Nephron progenitor cell (in vitro differentiated cells): ENCODE measurements at places on chromosomes 7 and 10.

DNA sequence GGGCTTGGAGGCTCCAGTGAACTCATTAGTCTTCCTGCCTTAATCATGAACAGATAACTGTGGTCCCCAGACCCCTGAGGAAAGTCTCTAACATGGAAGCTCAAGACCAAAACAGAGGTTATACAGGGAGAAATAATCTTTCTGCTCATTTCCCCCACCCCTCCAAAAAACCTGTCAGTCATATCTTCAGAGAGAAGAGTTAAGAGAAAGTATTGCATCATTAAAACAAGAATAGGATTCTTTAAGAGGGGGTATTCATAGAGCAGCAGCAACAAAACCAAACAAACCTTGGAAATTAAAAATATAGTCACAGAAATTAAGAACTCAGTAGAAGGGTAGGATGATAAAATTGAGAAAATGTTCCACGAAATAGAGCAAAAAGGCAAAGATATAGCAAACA, 7.6 kb downstream of the CLEC2L start:
- DNase-seq: no peak

DNA sequence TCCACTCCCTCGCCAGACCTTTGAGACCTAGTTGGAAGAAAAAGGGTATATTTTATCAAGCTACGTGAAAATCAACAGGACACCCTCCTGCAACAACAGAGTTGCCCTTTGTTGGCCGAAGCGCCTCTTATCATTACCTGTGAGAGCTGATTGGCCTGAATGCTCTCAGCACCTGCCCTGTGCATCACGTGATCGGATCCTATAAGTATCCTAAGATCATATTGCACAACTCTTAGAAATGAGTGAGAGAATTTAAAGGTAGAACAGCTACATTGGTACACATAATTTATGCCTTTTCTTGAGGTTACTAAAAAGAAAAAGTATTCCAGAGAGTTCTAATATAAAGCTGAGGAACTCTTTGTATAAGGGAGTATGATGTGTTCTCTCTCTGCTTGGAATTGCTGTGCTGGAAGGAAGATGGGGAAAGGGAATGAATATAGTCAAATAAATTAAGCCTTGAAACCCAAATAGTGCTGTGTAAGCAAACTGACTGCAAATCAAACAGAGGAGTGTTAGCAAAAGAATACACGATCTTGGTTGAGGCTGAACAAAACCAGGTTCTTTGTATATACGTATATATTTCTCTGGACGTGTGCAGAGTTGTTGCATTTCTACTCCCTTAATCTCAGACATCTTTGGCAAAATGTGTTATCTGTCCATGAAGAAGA, 69.3 kb downstream of the LRRC4 start:
- no peak for DNase-seq

DNA sequence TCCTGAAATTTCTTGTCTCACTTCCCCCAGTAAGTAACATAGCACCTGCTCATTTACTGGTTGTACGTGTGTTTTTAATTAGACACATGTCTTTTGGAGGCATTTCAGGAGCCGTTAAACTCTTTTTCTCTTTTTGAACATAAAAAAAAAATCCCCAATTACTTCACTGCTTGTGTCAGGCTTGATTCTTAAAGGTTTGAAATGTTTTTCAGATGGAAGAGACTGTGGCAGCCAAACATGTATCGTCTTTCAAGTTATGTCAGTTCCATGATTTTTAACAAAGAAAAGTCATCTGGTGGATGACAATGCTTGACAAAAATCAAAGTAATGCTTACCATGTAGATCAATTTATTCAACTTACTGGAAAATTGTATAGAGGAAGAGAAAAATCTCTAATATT, 585.8 kb downstream of the GATA3 start:
- no peak for DNase-seq

DNA sequence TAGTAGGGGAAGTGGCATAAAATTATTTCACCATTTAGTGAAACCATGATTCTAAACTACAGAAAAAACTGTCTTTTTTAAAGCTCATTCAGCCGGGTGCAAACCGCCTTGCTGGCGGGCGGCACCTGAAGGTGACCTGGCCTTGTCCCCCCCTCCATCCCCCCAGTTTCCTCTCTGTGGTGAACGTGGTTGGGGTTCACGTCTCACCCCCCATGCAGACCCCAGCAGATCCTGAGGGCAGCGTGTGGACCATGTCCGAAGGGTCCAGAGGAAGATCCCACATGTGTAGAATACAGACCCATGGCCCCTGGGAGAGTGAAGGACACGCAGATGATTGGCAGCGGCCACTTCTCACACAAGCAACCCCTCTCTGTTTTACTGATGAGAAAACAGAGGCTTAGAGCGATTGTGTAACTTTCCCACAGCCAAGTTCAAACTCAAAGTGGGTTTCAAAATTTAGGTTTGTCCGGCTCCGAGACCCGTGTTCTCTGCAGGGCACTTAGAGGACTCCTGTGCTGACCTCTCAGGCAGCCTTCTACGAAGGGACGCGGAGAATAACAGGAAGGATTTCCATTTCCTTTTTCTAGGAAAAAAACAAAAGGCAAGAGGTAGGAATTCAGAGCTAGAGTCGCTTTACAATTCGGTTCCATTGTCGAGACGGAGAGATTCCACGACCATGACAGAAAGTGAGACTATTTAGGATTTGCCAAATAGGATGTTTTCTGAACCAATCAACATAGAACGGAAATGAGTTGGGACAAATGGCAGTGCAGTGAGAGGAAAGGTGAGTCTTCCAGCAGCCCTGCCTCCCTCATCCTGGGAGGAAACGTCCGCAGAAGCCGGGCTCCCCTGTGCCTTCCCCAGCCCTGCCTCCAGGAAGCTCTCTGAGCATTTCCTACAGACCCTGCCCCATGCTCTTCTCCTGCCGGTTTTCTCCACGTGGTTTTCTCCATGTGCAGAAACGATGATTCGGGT, 67.6 kb upstream of the PITRM1 start:
- DNase-seq: no peak

GRCh38 chr7:27178366-27178765, 4.2 kb upstream of the HOXA10 start:
- DNase-seq: peak; percentile 25

DNA sequence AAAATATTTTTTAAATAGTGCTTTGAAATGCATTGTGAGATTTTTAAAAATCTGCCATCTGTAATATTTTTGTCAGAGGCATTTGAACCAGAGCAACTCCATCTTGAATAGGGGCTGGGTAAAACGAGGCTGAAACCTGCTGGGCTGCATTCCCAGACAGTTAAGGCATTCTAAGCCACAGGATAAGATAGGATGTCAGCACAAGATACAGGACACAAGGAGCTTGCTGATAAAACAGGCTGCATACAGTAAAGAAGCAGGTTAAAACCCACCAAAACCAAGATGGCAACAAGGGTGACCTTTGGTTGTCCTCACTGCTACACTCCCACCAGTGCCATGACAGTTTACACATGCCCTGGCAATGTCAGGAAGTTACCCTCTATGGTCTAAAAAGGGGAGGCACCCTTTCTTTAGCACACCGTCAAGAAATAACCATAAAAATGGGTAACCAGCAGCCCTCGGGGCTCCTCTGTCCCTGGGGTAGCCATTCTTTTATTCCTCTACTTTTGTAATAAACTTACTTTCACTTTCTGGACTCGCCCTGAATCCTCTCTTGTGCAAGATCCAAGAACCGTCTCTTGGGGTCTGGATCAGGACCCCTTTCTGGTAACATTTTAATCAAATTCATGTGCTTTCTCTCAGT, 273.7 kb downstream of the SEMA3D start:
- DNase-seq: no peak

- no peak for DNase-seq
These were observed 9.1 kb upstream of the IDI2 start for GRCh38 chr10:1034758-1035157.
